Left lobe of liver (tissue), 2 donors: ENCODE measurements at places on chromosomes 5 and 9. TPM values are rescaled to one million over a fixed set of nuclear protein-coding genes. Genes with fewer than 3 reads are reported as not detected.

Gene PCDHA6
- total RNA-seq = not detected

Gene SLU7
- total RNA-seq = 20.1 TPM

Gene CSF2
- total RNA-seq = not detected

Gene MAMDC2
- 0.48 TPM for total RNA-seq

Gene IRGM
- not detected for total RNA-seq

Gene RXRA
- 163 TPM for total RNA-seq

Gene ATP10B
- total RNA-seq = 0.10 TPM

Gene SLC36A2
- total RNA-seq = not detected

Gene EFNA5
- 0.60 TPM for total RNA-seq

Gene ZNF608
- 5.0 TPM for total RNA-seq

Gene GARIN3
- total RNA-seq = not detected

Gene FOXI1
- total RNA-seq = not detected

Gene FOXD4
- total RNA-seq = not detected

Gene PCDHB15
- total RNA-seq = 0.38 TPM
